Posterior cingulate gyrus (tissue), 11 donors: ENCODE measurements at places on chromosomes 1 and 21.

- DNase-seq, result no peak
These were observed 676.6 kb downstream of the MATN1 start for GRCh38 chr1:30046751-30047150.

GRCh38 chr1:240687820-240688219 is 75.9 kb upstream of the GREM2 start:
- no peak for DNase-seq

DNA sequence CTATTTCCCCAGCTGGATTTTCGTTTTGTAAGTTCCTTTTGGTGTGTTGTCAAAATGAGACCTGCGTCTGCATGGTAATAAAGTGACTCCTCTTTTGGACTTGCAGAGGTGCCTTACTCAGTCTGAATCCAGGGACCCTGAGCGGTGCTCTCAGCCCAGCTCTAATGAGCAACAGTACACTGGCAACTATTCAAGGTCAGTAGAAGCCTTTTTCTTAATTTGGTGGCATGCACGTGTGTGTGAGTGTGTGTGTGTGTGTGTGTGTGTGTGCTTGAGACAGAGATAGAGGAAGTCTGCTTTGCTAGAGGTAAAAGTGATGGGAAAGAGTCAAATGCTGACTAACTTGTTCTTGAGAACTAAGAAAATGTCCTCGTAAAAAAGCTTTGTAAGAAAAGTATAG is 105.4 kb downstream of the CD247 start:
- DNase-seq, result no peak

- DNase-seq, result no peak
These were observed 24.6 kb downstream of the RALGPS2 start for GRCh38 chr1:178749581-178750166.

- DNase-seq, result no peak
These were observed 45.0 kb downstream of the ABCD3 start for GRCh38 chr1:94463056-94463764.
